Upper lobe of left lung (tissue), 6 donors: ENCODE measurements at places on chromosomes 11 and 22.

DNA sequence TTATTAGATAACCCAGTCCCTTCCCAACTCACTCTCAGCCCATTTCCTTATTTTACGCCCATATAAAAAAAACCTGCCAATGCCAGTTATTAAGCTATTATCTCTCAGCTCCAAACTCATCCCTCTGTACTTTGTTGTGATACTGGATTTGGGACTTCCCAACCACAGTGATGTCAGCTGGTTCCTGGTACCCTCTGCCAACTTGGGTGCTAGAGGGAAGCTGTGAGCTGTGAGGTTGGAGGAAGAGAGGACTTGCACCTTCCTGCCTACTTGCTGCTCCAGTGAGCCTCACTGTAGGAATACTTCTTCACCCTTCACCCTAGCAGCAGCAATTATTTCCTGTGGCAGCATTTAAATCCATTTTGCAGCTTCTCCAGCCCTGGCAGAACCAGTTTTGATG is 19.2 kb upstream of the CSF2RB start:
- H3K27ac ChIP-seq, result no peak overlapping the region
- H3K36me3 ChIP-seq, result no peaks in the 10 kb centered on the region
- no peak for DNase-seq
- H3K27me3 ChIP-seq, result no peaks in the 10 kb centered on the region
- no peaks in the 10 kb centered on the region for H3K4me1 ChIP-seq

- DNase-seq, result no peak
- H3K4me1 ChIP-seq, result no peaks in the 10 kb centered on the region
- no peak overlapping the region for H3K27ac ChIP-seq
- H3K27me3 ChIP-seq, result no peaks in the 10 kb centered on the region
Observed at GRCh38 chr11:221539-221938, 14.0 kb downstream of the RIC8A start.

- no peak overlapping the region for H3K4me3 ChIP-seq
- H3K27me3 ChIP-seq, result no peaks in the 10 kb centered on the region
- DNase-seq, result no peak
Observed at GRCh38 chr22:19488884-19489843, 9.4 kb downstream of the CDC45 start.

- no peaks in the 10 kb centered on the region for H3K4me1 ChIP-seq
- H3K27ac ChIP-seq, result no peak overlapping the region
- no peaks in the 10 kb centered on the region for H3K27me3 ChIP-seq
- DNase-seq, result peak; percentile 56
- no peak overlapping the region for H3K4me3 ChIP-seq
- H3K36me3 ChIP-seq, result no peaks in the 10 kb centered on the region
Observed at GRCh38 chr22:48084041-48084728, 1321.7 kb downstream of the TBC1D22A start.

DNA sequence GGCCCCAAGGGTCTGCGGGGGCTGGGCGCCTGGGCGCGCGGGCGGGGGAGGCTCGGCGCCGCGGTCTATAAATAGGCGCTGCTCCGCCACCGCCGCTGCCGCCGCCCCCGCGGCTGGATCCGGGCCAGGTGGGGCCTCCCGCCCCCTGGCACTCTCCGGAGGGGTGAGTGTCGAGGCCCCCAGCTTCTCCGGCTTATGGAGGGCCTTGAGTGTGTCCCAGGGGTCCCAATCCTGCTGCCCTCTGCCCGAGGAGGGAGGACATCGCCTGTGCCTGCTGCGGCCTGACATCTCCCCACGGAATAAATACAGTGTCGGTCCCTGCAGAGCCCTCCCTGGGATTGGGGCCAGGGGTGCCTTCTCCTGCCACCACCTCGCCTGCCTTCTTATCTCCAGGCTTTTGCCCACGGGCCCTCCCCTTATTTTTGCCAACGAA is 4.3 kb upstream of the GP1BB start:
- no peak overlapping the region for H3K4me3 ChIP-seq
- peaks cover 39% of the 10 kb centered on the region for H3K27me3 ChIP-seq
- no peak overlapping the region for H3K27ac ChIP-seq
- H3K4me1 ChIP-seq, result peaks cover 50% of the 10 kb centered on the region
- H3K36me3 ChIP-seq, result no peaks in the 10 kb centered on the region

- H3K4me1 ChIP-seq, result no peaks in the 10 kb centered on the region
- no peaks in the 10 kb centered on the region for H3K27me3 ChIP-seq
- no peak overlapping the region for H3K27ac ChIP-seq
- no peak overlapping the region for H3K4me3 ChIP-seq
Observed at GRCh38 chr11:107427569-107428180, 29.9 kb downstream of the CWF19L2 start.

GRCh38 chr22:38114484-38115398 is 4.3 kb upstream of the BAIAP2L2 start:
- H3K27ac ChIP-seq, result no peak overlapping the region
- H3K36me3 ChIP-seq, result no peaks in the 10 kb centered on the region
- H3K4me1 ChIP-seq, result peaks cover 6% of the 10 kb centered on the region
- peak; percentile 94 for DNase-seq

- H3K36me3 ChIP-seq, result no peaks in the 10 kb centered on the region
- H3K4me3 ChIP-seq, result no peak overlapping the region
- H3K4me1 ChIP-seq, result peaks cover 37% of the 10 kb centered on the region
- no peak overlapping the region for H3K27ac ChIP-seq
- no peaks in the 10 kb centered on the region for H3K27me3 ChIP-seq
Observed at GRCh38 chr11:10594407-10594806, 25.9 kb upstream of the LYVE1 start.

GRCh38 chr22:49094151-49094550 is 733.5 kb downstream of the BRD1 start:
- no peak overlapping the region for H3K27ac ChIP-seq
- H3K27me3 ChIP-seq, result no peaks in the 10 kb centered on the region
- DNase-seq, result no peak
- no peak overlapping the region for H3K4me3 ChIP-seq
- H3K36me3 ChIP-seq, result no peaks in the 10 kb centered on the region

DNA sequence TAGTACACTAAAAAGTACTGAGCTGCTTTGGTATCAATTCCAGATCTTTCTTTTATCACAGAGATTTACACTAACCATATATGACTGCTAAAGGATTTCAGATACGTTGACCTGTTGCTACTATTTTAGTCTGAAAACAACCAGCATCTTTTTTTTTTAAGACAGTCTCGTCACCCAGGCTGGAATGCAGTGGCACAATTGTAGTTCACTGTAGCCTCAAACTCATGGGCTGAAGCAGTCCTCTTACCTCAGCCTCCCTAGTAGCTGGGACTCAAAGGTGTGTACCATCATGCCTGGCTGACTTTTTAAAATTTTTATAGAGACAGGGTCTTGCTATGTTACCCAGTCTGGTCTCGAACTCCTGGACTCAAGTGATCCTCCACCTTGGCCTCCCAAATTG is 24.2 kb upstream of the L3MBTL2 start:
- H3K27me3 ChIP-seq, result no peaks in the 10 kb centered on the region
- H3K36me3 ChIP-seq, result peaks cover 47% of the 10 kb centered on the region
- no peak overlapping the region for H3K27ac ChIP-seq
- no peak for DNase-seq
- H3K4me3 ChIP-seq, result no peak overlapping the region
- peaks cover 7% of the 10 kb centered on the region for H3K4me1 ChIP-seq

- H3K27ac ChIP-seq, result no peak overlapping the region
- H3K4me3 ChIP-seq, result no peak overlapping the region
- no peaks in the 10 kb centered on the region for H3K36me3 ChIP-seq
- no peak for DNase-seq
- no peaks in the 10 kb centered on the region for H3K4me1 ChIP-seq
- H3K27me3 ChIP-seq, result no peaks in the 10 kb centered on the region
Observed at GRCh38 chr11:69192301-69192721, 36.6 kb downstream of the SMIM38 start.

- H3K36me3 ChIP-seq, result no peaks in the 10 kb centered on the region
- no peak overlapping the region for H3K4me3 ChIP-seq
- H3K27me3 ChIP-seq, result no peaks in the 10 kb centered on the region
- H3K27ac ChIP-seq, result no peak overlapping the region
- no peak for DNase-seq
Observed at GRCh38 chr11:100630898-100631297, 56.2 kb upstream of the ARHGAP42 start.

GRCh38 chr11:73856031-73856567 is 20.5 kb downstream of the COA4 start:
- no peak overlapping the region for H3K4me3 ChIP-seq
- H3K4me1 ChIP-seq, result no peaks in the 10 kb centered on the region
- H3K27ac ChIP-seq, result no peak overlapping the region
- DNase-seq, result no peak
- H3K36me3 ChIP-seq, result peaks cover 9% of the 10 kb centered on the region
- H3K27me3 ChIP-seq, result no peaks in the 10 kb centered on the region

DNA sequence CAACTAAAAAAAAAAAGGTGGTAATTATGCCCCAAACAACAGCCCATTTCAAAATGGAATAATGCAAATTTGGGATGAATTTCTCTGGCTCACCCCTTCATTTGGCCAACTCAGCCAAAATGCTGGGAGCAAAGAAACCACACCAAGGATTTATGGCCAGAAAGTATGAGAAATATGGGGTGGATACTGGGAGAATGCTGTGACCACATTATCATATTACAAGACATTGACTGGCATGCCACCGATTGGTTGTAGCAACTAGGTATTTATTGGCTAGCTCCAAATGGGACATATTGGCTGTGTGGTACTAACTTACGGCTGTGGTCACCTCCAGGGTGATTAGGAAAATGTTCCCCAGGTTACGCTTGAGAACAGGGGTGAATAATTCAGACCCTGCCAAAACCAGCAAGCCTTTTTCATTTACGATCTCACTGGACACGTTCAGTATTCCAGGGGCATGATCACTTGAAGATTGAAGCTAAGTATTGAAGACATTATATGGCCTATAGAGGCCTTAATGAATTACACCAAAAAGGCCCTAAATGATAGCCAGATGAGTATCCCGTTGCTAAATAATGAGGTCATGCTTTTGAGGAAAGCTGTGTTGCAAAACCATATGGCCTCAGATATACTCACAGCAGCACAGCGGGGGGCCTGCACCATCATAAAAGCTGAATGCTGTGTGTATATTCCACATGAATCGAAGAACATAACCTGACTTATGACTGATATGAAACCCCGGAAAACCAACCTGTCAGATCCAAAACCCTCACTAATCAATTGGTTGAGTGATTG is 3.8 kb upstream of the FDX1 start:
- no peak overlapping the region for H3K27ac ChIP-seq
- no peak overlapping the region for H3K4me3 ChIP-seq
- no peaks in the 10 kb centered on the region for H3K36me3 ChIP-seq
- no peaks in the 10 kb centered on the region for H3K27me3 ChIP-seq

DNA sequence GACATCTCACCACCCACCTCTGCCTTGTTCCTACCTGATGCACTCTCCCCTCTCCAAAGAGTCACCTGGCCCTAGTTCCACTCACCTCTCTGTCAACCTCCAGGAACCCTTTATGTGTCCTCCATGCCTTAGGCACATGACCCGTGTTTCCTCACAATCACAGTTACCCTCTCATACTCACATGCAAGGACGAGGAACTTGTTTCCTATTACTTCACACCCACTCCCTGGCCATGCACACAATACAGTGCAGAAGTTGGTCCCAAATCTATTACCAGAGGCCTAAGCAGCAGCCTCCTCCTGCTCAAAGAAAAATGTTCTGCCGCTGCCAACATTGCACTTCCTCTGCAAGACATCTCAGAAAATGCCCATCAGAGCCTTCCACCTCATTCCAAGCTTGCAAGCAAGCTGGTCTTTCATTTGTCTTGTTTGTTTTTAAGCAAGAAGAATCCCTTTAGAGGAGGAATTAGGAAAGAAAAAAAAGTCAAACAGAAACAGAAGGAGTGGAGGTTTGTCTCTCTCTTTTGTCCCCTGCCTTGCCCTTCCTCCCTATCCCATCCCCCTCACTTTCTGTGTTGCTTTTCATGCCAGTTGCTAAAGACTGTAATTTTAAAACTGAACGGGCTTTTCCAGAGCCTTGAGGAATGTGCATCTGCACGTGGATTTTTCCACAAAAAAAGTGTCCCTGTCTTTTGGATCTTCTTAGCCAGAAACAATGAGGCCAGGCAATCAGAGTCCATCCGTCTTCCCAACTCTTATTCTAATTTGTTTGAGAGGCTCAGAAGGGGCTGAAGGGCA is 63.4 kb downstream of the KCNJ1 start:
- H3K36me3 ChIP-seq, result no peaks in the 10 kb centered on the region
- H3K4me1 ChIP-seq, result peaks cover 6% of the 10 kb centered on the region
- no peaks in the 10 kb centered on the region for H3K27me3 ChIP-seq

- H3K36me3 ChIP-seq, result no peaks in the 10 kb centered on the region
- H3K27ac ChIP-seq, result no peak overlapping the region
- DNase-seq, result no peak
- no peaks in the 10 kb centered on the region for H3K4me1 ChIP-seq
- no peak overlapping the region for H3K4me3 ChIP-seq
- no peaks in the 10 kb centered on the region for H3K27me3 ChIP-seq
Observed at GRCh38 chr11:97544431-97544830, 1154.6 kb downstream of the JRKL start.

GRCh38 chr11:10505278-10506007 is 35.5 kb downstream of the RNF141 start:
- H3K4me1 ChIP-seq, result peaks cover 3% of the 10 kb centered on the region
- H3K27me3 ChIP-seq, result no peaks in the 10 kb centered on the region
- no peak overlapping the region for H3K4me3 ChIP-seq
- no peak for DNase-seq
- peak overlapping the region; percentile 7 for H3K27ac ChIP-seq

DNA sequence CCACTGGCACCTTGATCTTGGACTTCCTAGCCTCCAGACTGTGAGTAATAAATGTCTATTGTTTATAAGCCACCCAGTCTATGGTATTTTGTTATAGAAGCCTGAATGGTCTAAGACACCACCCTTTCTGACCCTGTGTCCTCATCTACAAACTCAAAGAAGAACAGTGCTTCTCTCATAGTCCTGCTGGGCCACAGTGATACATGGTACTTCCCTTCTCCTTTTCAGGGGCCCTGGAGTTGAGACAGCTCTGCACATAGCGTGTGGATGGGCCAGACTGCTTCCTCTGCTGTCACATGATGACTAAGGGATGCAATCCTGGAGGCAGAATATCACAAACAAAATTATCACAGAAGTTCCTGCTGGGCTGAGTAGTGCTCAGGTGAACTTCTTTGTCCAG is 5.0 kb downstream of the KCNJ11 start:
- peaks cover 2% of the 10 kb centered on the region for H3K4me1 ChIP-seq
- no peaks in the 10 kb centered on the region for H3K27me3 ChIP-seq
- H3K27ac ChIP-seq, result no peak overlapping the region
- H3K36me3 ChIP-seq, result no peaks in the 10 kb centered on the region

- H3K4me3 ChIP-seq, result no peak overlapping the region
- H3K27ac ChIP-seq, result no peak overlapping the region
- DNase-seq, result no peak
- no peaks in the 10 kb centered on the region for H3K4me1 ChIP-seq
Observed at GRCh38 chr11:13608656-13609055, 59.8 kb upstream of the FAR1 start.

DNA sequence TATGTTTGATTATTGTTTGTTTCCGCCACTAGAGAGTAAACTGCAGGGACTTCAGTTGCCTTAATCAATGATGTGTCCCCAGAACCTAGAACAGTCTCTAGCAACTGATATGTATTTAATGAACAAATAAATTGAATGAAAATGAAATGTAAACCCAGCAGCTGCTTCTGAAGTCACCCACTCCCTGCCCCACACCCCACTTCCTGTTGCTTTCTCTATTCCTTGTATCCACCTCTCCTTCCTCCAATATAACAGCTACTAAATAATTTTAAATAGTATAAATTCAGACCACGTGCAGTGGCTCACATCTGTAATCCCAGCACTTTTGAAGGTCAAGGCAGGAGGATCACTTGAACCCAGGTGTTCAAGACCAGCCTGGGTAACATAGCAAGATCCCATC is 15.8 kb downstream of the MYH9 start:
- no peak for DNase-seq
- peaks cover 20% of the 10 kb centered on the region for H3K36me3 ChIP-seq
- no peak overlapping the region for H3K4me3 ChIP-seq
- H3K27ac ChIP-seq, result peak overlapping the region; percentile 95
- H3K4me1 ChIP-seq, result peaks cover 99% of the 10 kb centered on the region
